ENCODE measurements at places on chromosomes 3 and 15.

GRCh38 chr15:88334436-88334835, 77.9 kb upstream of the NTRK3 start:
- no peak for DNase-seq

DNA sequence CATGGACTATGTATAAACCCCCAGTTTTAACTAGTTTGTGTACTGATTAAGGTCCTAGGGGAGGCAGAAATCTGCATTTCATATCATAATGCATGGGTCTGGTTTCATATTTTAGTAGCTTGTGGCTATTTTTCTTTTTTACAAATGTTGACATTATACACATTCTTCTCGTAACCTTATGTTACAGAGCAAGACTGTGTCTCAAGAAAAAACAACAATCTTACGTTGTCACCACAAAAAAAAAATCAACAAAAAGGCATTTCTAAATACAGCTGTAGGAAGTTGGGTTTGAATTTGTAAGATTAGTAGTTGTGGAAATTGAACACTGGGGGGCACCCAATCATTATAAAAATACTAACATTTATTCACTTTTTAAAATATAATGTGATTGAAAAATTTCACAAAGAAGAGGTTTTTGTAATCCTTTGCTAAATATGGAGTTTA, 17.9 kb downstream of the SERP1 start:
- DNase-seq, result peak; percentile 82

GRCh38 chr3:187830181-187830580, 84.9 kb upstream of the BCL6 start:
- no peak for DNase-seq

GRCh38 chr3:146574173-146574572, 29.8 kb upstream of the PLSCR1 start:
- DNase-seq, result no peak

- DNase-seq, result no peak
Measured at GRCh38 chr3:88036221-88036620, 22.6 kb downstream of the CGGBP1 start.

- no peak for DNase-seq
Measured at GRCh38 chr3:102484-102883, 94.1 kb upstream of the CHL1 start.

DNA sequence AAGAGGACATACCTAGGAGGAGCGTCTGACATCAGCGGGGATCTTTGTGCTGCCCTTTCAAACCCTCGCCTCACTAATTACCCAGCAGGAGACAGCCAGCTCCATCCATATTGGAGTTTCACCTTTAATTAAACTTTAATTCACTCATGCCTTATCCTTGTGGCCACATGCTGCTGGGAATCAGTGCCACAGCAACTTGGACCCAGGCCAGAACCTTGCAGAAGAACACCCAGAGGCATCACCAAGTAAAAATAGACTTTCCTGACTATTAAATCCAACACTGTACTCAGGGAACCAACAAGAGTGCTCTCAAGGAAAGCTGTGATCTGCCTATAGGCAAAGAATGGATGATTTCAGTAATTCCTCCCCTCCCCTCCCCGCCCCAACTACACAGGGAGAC, 23.9 kb downstream of the EIF1B start:
- DNase-seq, result no peak

DNA sequence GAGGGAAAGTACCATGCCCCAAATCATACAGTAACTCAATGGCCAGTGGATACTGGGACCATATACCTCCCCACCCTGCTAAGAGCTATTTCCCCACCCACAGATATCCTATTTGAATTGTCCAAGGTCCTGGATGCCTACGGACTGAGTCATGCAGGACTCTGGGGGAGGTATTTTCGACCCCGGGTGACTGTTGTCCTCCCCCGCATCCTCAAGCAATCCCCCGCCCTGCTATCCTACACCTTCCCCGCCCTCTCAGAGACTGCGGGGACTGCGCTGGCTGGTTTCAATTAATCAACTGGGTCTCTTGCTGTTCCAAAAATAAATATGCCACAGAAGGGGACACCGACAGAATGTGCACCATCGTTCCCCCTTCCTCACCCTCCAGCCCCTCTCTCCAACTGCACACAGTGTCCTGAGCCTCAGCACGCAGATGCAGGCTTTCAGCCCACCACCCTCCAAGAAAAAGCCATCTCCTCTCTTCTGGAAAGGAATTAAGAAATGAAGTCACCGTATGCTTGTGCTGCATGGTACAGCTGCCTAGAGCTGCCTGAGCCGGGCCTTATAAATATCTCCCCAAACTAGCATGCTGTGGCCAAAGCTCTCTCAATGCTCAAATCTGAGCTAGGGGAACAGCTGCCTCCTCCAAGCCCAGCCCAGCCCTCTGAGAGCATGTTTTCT, 8.1 kb downstream of the CAV3 start:
- DNase-seq, result peak; percentile 77

- DNase-seq, result no peak
Measured at GRCh38 chr15:41983621-41984571, 11.5 kb upstream of the EHD4 start.

DNA sequence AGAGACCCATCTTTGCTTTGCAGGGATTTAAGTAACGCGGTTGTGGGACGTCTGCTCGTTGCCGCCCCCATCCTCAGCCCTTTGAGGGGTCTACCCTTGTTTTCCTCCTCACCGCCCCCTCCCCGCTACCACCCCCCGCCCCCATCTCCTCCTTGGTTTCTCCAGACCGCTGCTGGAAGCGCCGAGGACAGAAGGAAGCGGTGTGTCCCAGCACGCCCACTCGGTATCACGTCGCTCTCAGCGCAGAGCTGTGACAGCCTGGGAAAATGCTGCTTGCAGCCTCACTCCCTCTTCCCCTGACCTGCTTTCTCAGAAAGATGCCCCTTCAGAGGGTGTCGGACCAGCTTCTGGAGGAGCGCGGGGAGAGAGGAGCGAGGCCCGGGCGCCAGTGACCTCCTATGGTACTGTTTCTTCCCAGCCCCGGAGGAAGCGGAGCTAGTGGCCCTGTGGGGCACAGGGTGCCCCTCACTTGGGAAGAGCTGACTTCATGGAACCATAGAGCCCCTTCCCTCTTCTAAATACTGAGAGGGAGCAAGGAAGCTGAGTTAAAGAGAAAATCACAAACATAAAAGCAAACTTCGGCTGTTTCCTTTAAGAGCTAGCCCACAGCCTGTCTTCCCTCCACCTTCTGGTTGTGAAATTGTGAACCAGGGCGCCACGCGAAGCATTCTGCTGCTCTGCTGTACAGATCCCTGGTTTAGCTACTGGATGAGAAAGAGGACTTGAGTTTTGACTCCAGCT, 698 bp downstream of the IL1RAP start:
- peak; percentile 75 for DNase-seq

- no peak for DNase-seq
Measured at GRCh38 chr3:15324379-15324808, 8.0 kb downstream of the SH3BP5 start.

- DNase-seq, result no peak
Measured at GRCh38 chr3:84547971-84548970, 410.5 kb upstream of the CADM2 start.

DNA sequence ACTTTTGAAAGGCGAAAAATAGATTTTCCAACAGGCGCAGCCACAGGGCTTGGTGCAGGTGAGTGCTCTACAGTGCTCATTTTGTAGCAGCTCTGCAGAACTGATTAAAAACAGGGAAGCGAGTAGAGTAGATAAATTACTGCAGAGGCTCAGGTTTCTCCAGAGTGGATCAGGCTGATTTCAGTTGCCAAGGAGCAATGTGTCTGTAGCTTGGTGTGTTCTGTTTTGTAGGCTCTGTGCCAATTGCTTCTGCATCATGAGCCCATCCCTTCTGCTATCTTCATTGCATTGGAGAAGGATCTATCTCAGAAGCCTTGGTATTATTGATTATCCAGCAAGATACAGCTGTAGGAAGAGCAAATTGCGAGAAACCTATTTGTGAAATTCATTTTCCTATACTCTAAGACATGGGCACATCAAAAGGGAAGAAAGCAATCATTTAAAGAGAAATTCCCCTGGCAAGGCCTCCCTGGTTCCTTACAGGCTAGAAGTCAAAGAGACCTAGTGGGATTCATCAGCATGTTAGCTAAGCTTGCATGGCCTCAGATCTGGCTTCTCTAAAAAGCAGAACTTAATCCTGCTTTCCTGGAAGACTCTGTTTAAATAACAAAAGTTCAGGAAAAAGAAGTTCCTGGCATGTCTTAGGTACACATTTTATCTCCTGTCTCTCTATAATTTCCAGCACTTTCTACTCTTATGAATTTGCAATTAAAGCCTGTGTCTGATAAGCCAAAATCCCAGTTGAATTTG, 432.4 kb upstream of the ATP10A start:
- no peak for DNase-seq

DNA sequence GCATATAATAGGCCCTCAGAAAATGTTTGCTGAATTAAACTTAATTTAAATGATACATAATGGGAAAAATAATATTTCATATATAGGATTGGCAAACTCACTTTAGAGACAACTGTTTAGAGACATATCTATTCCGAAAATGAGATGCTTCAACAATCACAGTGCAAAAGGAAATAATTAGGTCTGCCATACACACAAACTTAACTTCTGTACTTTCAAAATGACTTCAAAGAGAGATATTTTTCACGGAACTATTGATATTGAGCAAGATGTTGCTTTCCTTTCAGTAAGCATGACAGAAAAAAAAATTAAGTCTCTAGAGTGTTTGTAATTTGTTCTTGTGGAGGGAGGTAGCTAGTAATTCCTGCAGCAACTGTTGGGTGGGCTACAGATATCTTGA, 769.5 kb downstream of the TUSC7 start:
- DNase-seq, result no peak

- DNase-seq, result peak; percentile 34
Measured at GRCh38 chr15:82968066-82968465, 15.5 kb upstream of the HOMER2 start.

GRCh38 chr3:103847081-103848062, 1412.6 kb downstream of the ZPLD1 start:
- no peak for DNase-seq

- no peak for DNase-seq
Measured at GRCh38 chr3:196962108-196962929, 6.3 kb downstream of the PIGZ start.

DNA sequence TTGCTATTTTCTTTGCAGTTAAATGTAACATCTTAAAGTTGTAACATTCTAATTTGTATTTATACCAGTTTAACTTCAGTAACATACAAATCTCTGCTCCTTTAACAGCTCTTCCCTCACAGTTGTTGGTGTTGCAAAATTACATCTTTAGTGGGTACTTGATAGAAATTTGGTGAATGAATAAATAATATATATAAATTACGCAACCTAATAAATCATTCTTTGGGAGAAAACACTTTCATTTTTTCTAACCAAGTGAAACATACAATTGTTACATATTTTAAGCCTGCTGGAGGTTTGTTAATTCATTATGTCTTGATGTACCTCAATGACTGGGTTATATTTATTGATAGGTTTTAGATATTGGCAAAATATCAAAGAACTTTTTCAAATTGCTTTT, 118.8 kb downstream of the PLD1 start:
- no peak for DNase-seq

DNA sequence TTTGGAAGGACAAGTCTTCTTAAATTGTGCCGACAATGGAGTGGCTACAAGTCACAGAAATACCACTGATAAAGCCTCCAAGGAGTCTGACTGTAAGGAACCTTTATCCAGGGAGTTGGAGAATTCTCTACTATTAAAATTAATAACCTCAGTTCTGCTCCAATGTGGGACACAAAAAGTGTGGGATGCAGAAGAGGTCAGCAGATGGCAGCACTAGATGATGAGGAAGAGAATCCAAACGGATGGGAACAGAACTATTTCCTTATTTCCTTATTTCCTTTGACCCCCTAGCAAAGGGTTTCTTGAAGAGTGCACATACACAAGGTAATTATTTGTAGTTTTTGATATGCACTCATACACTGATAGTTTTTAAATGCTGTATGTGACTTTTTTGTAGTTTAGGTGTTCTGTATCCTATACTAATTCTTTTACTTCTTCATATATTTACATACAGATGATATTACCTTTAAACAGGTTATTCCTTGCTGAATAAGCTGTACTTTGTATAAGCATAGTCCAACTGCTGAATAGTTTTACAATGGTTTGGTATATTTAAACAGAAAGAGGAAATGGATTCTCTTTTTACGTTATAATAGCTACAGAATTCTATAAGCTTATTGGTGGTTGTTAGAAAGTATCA, 25.6 kb upstream of the NLGN1 start:
- DNase-seq, result peak; percentile 25

- DNase-seq, result no peak
Measured at GRCh38 chr3:160390565-160391138, 8.4 kb downstream of the IFT80 start.

DNA sequence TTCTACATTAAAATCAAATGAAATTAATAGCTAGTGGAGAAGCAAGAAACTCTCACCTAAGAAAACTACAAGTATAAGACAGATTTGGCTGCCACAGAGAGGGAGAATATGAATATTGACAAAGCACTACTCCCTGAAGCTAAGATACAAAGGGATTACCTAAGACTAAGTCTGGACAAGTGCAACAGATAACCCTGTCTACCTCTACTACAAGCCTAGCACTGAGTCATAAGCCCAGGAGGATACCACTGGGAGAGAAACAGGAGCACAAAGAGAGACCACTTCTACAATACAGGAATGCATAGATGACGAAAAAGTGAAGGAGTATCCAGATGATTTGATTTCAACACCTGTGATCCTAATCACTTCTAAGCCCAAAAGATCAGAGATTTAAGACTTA, 10.4 kb downstream of the ATP13A4 start:
- no peak for DNase-seq

DNA sequence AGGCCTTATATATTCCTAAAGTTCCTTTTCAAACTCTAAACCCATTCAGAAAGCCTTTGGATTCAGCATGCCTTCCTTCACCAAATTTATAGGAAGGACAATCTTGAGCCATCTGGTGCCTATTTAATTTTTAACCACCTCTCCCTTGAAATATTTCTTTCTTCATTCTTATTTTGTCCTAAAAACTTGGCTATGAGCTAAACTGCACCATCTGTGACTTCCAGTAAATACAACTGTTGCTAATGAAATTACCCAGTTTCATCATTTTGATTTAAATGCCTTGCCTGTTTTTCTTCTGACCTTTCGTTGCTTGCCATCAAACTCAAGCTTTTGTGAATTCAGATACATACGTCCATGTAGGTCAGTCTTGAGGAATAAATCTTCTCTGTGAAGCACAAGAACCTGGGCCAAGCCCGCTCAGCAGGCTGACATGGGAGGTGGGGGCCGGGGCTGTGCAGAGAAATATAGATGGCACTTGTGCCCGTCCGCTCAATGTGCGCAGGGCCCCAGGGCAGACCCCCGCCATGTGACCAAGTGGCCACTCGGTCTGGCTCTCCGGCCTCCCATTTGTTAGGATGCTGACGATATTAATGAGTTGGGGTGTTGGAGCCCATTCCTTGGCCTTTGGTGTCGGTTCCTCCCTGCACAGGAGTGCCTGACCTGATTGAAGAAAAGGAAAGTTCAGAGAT, 335.9 kb downstream of the VPS13C start:
- DNase-seq, result peak; percentile 3

- no peak for DNase-seq
Measured at GRCh38 chr15:72179950-72180581, 17.5 kb downstream of the GRAMD2A start.

GRCh38 chr15:24898715-24899272, 56.0 kb upstream of the SNRPN start:
- DNase-seq, result no peak

- peak; percentile 92 for DNase-seq
Measured at GRCh38 chr3:197456261-197457091, 99.3 kb downstream of the BDH1 start.

Measured in fibroblast of villous mesenchyme (primary cell).